ENCODE measurements at places on chromosomes 1 and 21.

GRCh38 chr1:216346526-216346925 lies 76.7 kb downstream of the USH2A start:
- no peak for DNase-seq

GRCh38 chr1:95475686-95476457 lies 241.9 kb downstream of the RWDD3 start:
- no peak for DNase-seq

DNA sequence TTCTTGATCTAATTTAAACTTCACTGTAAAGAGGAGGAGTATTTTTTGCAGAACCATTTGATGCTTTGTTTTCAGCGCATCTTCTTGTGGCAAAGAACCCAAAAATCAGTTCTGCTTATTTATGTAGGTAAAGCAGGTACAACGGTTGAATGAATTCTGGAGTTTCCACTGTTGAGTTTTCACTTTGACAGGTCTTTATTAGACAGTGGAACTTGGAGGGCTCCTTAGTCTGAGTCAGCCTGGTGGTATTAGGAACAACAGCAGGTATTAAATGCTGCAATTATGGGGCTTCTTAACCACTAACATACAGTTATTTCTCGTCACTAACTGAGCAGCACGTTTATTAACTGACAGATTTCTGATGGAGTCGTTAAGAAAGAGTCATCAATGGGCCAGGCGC lies 1.2 kb downstream of the LRIG2 start:
- DNase-seq = no peak

- DNase-seq = no peak
Measured at GRCh38 chr21:44272284-44272858, 10.7 kb upstream of the DNMT3L start.

GRCh38 chr1:3630914-3631313 lies 6.1 kb downstream of the TPRG1L start:
- DNase-seq = no peak

- DNase-seq = no peak
Measured at GRCh38 chr1:84110629-84111028, 33.4 kb upstream of the PRKACB start.

DNA sequence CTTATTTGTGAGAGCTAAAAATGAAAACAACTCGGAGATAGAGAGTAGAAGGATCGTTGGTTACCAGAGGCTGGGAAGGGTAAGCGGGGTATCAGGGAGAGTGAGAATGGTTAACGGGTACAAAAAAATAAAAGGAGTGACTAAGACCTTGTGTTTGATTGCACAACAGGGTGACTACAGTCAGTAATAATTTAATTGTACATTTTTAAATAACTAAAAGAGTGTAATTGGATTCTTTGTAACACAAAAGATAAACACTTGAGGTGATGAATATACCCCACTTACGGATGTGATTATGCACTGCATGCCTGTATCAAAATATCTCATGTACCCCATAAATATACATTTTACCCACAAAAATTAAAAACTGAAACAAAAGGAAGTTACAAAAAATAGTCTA lies 29.4 kb downstream of the FOXJ3 start:
- DNase-seq = no peak

DNA sequence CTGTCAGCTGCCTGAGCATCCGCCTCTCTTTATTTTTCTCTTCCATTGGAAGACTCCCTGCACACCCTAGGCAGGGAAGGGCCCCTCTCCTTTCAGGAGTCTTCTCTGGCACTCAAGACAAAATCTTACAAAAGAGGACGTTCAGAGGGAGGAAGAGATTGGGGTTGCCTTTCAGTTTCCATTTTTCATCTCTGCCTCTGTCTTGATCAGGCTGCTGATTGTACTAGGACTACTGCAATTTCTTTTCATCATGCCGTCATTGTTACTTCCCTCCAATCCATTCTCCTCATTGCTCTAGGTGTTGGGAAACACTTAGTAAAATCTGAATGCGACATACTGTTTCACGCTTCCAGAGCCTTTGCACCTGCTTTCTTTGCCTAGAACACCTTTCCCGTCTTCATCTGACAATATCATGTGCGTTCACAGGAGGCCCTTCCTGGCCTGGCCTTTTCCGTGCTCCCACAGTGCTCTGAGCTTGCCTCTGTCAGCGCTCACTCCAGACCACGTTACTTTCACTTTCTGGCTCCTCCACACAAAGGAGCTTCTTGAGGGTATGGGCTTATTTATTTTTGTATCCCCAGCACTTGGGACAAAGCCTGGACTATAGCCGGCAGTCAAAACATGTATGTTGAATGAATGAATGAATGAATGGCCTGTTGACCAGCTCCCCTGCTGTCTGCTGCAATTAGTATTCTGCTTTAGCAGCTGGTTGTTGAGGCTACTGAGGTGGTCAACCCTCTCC lies 10.9 kb downstream of the LRRC71 start:
- no peak for DNase-seq

GRCh38 chr21:15421441-15421881 lies 308.3 kb upstream of the USP25 start:
- no peak for DNase-seq

DNA sequence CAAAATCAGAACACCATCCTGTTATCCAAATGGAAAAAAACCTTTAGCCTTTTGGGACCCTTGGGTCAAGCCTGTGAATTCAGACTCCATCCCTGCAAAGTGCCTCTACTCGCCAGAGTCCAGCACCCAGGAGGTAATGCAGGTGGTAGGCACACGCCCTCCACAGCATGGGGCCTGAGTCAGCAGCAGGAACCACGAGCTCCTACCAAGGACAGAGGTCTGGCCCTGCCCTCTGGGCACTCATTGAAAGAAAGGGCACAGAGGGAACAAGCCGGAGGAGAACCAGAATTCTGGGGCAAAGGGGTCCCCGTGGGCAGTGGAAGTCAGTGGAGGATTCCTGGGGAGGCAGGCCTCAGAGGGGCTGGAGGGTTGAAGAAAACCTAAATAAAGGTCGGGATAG lies 438.1 kb downstream of the NPHP4 start:
- no peak for DNase-seq

DNA sequence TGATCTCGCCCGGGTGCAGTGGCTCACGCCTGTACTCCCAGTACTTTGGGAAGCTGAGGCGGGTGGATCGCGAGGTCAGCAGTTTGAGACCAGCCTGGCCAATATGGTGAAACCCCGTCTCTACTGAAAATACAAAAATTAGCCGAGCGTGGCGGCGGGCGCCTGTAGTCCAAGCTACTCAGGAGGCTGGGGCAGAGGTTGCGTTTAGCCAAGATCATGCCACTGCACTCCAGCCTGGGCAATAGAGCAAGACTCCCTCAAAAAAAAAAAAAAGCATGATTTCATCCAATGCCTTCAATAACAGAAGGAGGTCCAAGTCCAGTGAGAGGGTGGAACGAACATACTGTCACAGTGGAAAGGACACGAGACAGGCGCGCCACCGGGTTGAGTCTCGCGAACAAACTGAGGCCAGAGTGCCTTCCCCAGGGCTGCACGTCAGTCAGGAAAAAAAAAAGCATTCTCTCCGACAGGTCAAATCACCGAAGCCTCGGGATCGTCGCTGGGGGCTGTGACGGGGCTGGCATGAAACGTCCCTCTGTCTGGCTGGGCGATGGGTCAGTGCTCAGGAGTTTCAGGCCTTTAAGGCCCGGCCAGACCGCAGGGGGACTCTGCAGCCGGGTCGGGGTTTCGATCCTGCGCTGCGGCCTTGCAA lies 8.4 kb upstream of the CROCC start:
- DNase-seq = no peak

- no peak for DNase-seq
Measured at GRCh38 chr1:203177036-203177405, 1.4 kb upstream of the MYBPH start.

- DNase-seq = no peak
Measured at GRCh38 chr21:41877901-41878830, 978 bp downstream of the PRDM15 start.

- no peak for DNase-seq
Measured at GRCh38 chr1:19294638-19295037, 6.1 kb upstream of the AKR7A3 start.

DNA sequence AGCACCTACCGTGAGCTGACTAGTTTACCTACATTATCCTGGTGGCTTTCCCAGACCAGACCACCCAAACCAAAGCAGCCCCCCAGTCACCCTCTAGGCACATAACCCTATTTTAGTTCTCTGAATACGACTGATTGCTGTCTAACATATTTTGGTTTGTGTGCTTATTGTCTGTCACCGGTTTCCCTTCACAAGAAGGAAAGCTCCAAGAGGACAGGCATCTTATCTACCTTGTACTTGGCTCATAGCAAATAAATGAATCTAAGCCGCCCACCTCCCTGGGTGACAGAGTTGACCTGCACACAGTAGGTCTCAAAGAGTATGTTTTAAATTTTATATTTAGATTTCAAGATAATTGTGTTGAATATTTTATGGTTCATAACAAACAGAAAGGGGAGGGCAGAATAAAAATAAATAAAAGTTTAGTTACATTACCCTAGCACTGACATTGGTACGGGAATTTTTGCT lies 904 bp upstream of the PRDX6 start:
- no peak for DNase-seq

GRCh38 chr1:22671999-22672398 lies 19.0 kb downstream of the C1QB start:
- DNase-seq = no peak

- no peak for DNase-seq
Measured at GRCh38 chr1:9111957-9112356, 16.9 kb downstream of the GPR157 start.

DNA sequence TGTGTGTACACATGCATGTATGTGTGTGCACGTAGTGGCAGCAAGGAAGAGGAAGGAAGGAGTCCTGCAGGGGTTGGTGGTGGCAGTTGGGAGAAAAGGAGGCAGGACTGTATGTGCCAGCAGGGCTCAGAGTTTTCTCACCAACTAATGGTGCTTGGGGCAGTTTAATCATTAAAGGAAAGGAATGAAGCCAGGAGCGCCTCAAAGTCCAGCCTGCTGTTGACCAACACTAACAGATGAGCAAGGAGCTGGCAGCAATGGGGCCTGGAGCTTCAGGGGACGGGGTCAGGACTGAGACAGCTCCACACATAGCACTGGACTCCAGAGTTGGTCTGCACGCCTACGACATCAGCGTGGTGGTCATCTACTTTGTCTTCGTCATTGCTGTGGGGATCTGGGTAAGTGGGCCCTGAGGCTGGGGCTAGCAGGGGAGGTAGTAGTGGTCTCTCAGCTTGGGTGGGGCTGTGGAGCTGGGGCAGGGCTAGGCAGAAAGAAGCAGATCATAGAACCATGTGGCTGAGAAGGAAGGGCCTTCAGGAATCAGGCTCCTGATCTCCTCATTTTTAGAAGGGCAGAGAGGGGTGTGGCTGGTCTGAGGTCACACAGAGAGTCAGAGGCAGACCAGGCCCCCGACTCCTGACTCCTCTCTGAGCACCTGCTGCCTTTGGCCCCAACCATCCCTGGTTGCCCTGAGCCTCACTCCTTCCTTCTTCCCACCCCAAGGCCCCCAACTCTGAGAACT lies at the start of gene SLC5A9:
TSS of gene SLC5A9 (plus strand) at position 216 of the 742 bp plus-strand sequence. CDS start at position 237, 21 bp downstream.
- no peak for DNase-seq

GRCh38 chr21:33949516-33950430 lies 34.2 kb upstream of the ATP5PO start:
- no peak for DNase-seq

DNA sequence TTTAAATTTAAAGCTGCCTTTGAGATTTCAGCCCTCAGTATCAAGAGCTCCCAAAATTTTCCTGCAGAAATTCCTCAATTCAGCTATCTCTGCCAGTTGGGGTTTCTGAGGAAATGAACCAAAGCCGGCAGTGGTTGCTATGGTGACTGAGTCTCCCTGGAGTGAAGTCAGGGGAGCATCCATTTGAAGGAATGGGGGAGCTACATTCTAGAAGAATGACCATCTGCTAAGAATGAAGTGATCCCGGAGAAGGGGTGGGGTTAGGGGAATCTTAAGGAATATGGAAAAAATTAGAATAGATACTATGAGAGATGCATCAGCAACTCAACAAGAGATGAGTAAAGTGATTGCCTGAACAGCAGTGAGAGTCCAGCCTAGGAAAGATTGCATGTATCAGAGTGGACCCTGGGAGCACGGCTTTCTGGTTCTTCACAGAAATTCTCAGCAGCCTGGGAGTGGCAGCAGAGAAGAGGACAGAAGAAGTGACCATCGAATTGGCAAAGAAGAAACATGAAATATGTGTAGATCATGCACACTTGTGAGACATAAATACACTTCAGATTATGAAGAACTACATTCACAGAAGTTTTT lies 94.7 kb downstream of the CHD1L start:
- no peak for DNase-seq

- DNase-seq = no peak
Measured at GRCh38 chr1:212648431-212648830, 39.9 kb downstream of the ATF3 start.

- no peak for DNase-seq
Measured at GRCh38 chr1:156961709-156962108, 41.3 kb downstream of the LRRC71 start.

DNA sequence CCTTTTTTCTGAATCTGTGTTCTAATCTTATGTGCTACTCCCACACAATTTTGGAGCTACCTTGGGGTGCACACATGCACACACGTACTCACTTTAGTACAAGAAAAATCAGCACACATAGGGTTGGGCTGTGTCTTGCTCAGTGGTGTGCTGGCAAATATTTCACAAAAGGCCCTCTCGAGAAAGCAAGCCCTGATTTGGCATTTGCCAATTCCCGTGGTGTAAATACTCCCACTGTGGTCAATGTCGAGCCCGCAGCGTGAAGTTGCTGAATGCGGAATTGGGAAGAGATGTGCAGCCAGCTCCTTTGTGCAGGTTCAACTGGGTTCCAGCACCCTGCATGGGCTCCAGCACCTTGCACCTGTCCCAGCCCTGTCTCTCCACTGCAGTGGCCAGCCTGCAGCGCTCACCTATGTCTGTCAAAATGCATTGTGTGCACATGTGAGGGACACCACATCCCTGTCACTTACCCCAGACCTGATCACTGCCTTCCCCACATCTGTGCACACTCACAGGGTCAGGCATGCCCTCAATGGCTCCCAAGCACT lies 78.4 kb upstream of the WNT4 start:
- no peak for DNase-seq

GRCh38 chr1:169486281-169487051 lies 722 bp upstream of the SLC19A2 start:
- DNase-seq = no peak

DNA sequence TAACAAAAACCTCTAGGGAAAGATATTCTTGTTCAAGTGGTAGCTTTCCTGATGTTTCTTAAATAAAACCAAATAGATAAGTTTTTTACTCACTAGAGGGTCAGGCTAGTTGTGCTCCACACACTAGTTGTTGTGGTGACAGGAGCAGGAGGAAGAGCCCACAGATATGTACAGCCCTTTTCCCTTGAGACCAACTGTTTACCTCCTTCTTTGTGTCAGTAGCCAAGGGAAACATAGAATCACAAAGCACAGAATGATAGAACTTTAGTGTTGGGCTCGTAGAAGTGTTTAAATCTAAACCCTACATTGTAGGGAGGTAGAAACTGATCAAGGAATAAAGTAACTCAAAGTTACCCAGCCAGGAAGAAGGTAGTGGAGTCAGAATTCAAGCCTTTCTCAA lies 309.0 kb downstream of the CTH start:
- DNase-seq = no peak

DNA sequence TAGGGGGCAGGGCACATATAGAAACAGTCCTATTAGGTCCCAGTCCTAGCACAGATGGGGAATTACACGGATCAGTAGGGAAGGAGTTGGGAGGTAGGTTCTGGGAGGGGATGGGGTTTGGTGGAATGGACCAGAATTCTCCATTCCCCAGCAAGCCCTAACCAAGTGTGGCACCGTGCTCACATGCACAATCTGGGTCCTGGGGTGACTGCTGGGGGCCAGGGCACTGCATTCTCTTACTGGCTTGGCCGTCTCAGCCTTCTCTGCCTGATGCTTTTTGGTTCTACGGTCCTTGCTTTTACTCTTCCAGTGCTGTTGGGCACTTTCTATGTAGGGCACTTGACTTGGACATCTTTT lies 53.9 kb downstream of the NENF start:
- DNase-seq = no peak

All from NCI-H1436 treated with DMSO at 0.1 percent for 48 hours (cell line).